Renal cortical epithelial cell (primary cell): ENCODE measurements at places on chromosomes 5 and 9. TPM values are rescaled to one million over a fixed set of nuclear protein-coding genes. Genes with fewer than 3 reads are reported as not detected.
A peak's percentile ranks its signal among the peaks of the same experiment; 100 is the strongest.

DNA sequence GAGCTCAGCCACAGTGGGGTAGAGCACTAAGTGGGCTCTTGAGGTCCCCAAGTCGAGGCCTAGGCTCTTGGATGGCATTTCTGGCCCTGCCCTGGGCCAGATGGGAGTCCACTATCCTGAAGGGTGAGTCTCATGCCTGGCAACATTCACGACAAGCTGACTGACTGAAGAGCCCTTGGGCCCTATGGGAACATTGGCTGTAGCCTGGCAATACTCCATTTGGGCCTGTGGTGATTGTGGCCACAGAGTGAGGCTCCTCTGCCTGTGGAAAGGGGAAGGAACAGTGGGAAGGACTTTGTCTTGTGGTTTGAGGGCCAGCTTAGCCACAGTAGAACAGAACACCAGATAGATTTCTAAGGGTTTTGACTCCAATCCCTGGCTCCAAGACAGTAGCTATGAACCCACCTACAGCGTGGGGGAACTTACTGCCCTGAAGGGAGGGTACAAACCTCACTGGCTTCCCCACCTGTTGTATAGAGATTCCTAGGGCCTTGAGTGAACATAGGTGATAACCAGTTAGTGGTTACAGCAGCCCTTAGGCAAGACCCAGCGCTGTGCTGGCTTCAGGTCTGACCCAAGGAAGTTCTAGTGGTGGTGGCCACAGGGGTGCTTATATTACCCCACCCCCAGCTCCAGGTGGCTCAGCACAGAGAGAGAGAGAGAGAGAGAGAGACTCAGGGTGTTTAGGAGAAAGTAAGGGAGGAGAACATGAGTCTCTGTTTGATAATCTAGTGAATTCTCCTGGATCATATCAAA lies 72.4 kb downstream of the KIAA0825 start:
- peak; percentile 7 for DNase-seq

- no peak for DNase-seq
These were observed 24.5 kb upstream of the EXOC3 start for GRCh38 chr5:418162-419121.

GRCh38 chr9:96483733-96484390 lies 33.9 kb downstream of the HABP4 start:
- DNase-seq: no peak

The GTF2H2C gene
- 61.8 and 76.6 TPM in 2 replicates for total RNA-seq

DNA sequence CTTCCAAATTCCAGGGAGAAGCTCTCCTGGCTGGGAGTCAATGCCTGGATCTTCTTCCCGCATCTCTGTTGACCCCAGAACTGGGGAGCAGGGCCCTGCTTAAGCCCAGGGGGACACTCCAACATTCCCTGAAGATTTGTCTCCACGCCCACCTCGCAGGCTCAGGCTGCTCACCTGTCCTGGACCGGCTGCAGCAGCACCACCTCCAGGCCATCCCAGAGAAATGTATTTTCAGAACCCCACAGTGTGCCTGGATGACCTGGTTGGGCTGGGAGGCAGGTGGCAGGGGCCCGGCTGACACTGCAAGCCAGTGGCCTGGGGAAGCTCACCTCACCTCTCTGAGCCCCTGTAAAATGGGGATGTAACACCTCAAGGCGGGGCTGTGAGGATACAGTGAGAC lies 27.1 kb upstream of the ZBTB43 start:
- DNase-seq: no peak

GRCh38 chr9:88994469-88995199 lies 3.4 kb downstream of the S1PR3 start:
- DNase-seq: no peak

GRCh38 chr9:131097948-131098278 lies 1.6 kb downstream of the AIF1L start:
- no peak for DNase-seq

The C5orf22 gene
- 16.5 and 33.9 TPM in 2 replicates for total RNA-seq
